Thymus (tissue), 14 donors: ENCODE measurements at places on chromosomes 12 and 14. TPM values are rescaled to one million over a fixed set of nuclear protein-coding genes. Genes with fewer than 3 reads are reported as not detected.

KRT79 gene
- polyA plus RNA-seq, result 25.8 TPM

RNASE7 gene
- 1.6 TPM for polyA plus RNA-seq

GSC gene
- polyA plus RNA-seq, result 0.27 TPM

GLIPR1L1 gene
- polyA plus RNA-seq, result 0.05 TPM

CLECL1 gene
- polyA plus RNA-seq, result 11.2 TPM

NKX2-1 gene
- 0.02 TPM for polyA plus RNA-seq

AMIGO2 gene
- polyA plus RNA-seq, result 19.7 TPM

RGS6 gene
- 0.80 TPM for polyA plus RNA-seq

PSMC1 gene
- 134 TPM for polyA plus RNA-seq

ALKBH1 gene
- 12.1 TPM for polyA plus RNA-seq

AHNAK2 gene
- polyA plus RNA-seq, result 3.8 TPM

B3GNT4 gene
- polyA plus RNA-seq, result 0.52 TPM

SERPINA9 gene
- polyA plus RNA-seq, result 0.59 TPM

B4GALNT1 gene
- polyA plus RNA-seq, result 1.3 TPM

ALKBH2 gene
- 25.9 TPM for polyA plus RNA-seq
